ENCODE measurements at places on chromosomes 7 and 10. TPM values are rescaled to one million over a fixed set of nuclear protein-coding genes. Genes with fewer than 3 reads are reported as not detected.

The CPEB3 gene
- 2.5 TPM for polyA plus RNA-seq

The AASS gene
- 52.5 TPM for polyA plus RNA-seq

The EMX2 gene
- 154 TPM for polyA plus RNA-seq

The HABP2 gene
- polyA plus RNA-seq, result 0.42 TPM

The SUPV3L1 gene
- polyA plus RNA-seq, result 43.3 TPM

The NUTM2D gene
- 10.1 TPM for polyA plus RNA-seq

The CPA1 gene
- 2.5 TPM for polyA plus RNA-seq
